ENCODE measurements at places on chromosomes 1 and 21.
A peak's percentile ranks its signal among the peaks of the same experiment; 100 is the strongest.

DNA sequence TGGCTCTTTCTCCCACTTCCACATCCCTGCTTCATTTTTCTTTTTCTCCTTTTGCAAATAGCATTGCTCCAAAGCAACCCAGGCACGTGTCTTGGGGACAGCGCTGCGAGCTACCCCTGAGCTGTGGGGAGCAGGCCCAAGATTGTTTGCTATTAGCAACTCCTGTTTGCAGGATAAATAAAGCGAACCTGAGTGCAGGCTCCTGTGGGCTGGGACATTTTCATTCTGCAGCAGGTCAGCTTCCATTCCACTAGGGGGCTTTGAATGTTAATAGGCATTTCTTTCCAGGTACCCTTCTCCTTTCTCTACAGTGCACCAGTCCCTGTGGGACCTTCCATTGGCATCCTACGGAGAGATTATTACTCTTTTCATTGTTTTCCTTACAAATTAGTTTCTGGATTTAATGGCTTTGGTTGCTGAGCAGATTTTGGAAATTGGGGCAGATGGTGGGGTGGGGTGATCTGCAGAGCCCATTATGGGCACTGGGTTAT lies 54.0 kb downstream of the OLFML3 start:
- DNase-seq: no peak

DNA sequence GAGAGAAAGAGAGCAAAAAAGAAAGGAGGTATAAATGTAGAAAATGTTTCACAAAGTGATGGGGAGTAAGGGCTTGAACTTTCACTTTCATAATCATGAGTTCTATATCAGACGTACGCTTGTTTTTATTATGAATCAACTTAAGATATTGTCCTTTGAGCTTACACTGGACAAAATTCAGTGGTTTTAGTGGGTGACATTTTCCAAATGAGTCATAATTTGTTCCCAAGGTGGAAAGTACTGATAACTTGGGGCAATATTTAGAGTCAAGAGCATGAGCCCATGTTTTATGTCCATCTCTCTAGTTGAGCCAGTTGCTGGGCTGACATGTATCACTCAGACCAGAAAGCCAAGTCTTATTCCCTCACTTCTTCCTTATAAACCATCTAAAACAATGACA lies 161.6 kb downstream of the CHRM3 start:
- peak; percentile 27 for DNase-seq

- DNase-seq: peak; percentile 85
These were observed 11.0 kb upstream of the TNFRSF8 start for GRCh38 chr1:12052008-12052573.

- no peak for DNase-seq
These were observed 17.2 kb downstream of the KCNN3 start for GRCh38 chr1:154852845-154853244.

DNA sequence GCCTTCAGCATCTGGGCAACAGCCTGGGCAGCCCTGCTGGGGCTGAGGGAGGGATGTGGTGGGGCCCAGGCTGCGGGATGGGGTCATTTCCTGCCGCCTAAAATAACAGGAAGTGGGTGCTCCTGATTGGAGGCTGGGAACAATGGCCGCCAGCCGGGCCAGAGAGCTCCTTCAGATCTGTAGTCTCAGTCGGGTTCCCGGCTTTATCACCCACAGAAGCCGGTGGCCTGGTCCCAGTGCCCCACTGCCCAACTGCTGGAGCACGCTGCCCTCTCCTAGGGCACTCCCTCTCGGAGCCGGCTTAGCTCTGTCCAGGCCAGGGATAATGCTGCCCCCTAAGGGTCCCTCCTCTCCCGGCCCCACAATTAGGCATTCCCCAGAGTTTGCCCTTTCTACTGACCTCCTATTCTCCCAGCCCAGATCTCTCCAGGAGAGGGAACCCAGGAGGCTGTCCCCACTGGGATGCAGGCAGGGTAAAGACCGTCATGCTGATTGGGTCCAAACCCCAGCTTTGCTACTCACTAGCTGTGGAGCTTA lies 5.1 kb downstream of the MAP7D1 start:
- DNase-seq: peak; percentile 91

- DNase-seq: no peak
These were observed 104.6 kb downstream of the BACH1 start for GRCh38 chr21:29403301-29403700.
